Stimulated activated CD8-positive, alpha-beta memory T cell treated with anti-CD3 and anti-CD28 coated beads, Interleukin-4, amount 100 ng/mL, for 1 hour (primary cell): ENCODE measurements at places on chromosomes 13 and 19.

DNA sequence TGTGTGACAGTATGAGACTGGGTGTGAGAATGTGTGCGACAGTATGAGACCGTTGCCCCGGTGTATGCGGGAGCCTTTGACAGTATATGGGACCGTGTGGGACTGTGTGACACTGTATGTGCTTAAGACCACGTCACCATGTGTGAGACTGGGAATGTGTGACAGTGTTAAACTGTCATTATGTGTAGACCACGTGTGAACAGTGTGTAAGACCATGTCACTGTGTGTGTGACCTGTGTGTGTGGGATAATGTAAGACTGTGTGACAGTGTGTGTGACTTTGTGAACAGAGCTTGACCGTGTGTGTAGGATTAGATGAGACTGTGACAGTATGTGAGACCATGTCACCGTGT is 549 bp downstream of the ZNF583 start:
- no peak for DNase-seq

- no peak for DNase-seq
Observed at GRCh38 chr19:17404621-17405249, 695 bp downstream of the BST2 start.

DNA sequence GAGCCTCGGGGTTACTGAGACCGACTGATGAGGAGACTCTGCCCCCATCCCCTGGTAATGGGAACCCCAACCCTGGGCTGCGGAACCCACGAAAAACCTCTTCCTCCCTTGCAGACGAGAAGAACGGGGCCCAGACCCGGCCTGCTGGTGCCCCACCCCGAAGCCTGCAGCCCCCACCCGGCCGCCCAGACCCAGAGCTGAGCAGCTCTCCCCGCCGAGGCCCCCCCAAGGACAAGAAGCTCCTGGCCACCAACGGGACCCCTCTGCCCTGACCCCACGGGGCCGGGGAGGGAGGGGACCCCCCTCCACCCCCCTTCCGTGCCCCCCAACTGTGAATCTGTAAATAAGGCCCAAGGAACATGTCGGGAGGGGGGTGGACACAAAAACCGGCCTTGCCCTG is 13.3 kb downstream of the TMEM150B start:
- no peak for DNase-seq

DNA sequence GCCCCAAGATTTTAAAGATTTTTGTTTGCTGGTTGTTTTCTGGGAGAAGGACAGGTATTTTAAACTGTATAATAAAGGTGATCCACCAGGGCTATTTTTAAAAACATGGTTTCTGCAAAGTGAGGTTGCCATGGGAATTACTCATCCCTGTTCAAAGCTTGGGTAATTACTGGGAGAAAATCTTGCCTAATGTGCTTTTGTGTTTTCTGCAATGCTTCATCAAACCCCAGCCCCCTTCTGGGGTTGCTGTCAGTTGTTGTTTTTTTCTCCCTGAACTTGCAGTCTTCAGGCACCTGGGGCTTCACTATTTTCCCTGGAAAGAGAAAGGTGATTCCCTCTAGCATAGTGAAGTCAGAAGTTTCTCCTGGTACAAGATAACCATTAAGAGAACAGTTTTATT is 277.2 kb downstream of the NALCN start:
- DNase-seq: no peak

DNA sequence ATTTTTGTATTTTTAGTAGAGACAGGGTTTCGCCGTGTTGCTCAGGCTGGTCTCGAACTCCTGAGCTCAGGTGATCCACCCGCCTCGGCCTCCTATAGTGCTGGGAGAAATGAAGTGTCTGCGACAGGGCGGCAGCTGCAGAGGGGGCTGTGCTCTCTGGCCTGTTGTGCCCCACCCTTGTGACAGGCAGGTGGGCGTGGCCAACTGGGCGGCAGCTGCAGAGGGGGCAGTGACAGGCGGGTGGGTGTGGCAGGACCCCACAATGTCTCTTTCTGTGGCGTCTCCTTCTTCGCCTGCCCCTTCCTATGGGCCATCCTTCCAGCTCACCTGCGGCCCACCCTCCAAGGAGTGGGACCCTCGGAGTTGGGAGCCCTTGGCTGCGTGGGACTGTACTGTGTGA is 11.8 kb downstream of the STK11 start:
- DNase-seq: no peak

- DNase-seq: no peak
Observed at GRCh38 chr19:31254180-31254551, 95.1 kb downstream of the TSHZ3 start.

DNA sequence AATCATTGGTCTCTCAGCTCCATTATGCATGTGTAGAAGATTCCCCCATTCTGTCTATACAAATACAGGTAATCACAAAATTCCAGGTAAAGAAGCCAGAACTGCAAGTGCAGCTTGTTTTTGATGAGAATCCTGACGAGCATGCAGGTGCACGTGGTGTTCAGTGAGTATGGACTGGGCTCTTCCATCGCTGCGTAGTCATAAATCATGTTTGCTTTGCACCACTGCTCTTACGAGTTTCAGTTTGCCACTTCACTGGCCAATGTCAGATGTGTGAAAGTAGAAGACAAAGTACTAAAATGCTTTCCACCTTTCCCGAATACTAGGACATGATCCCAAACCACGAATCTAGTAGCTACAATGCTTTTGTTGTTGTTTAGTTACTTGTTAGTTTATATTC is 390.7 kb downstream of the LIG4 start:
- no peak for DNase-seq

- DNase-seq: no peak
Observed at GRCh38 chr19:51784109-51784785, 10.7 kb upstream of the FPR3 start.

GRCh38 chr13:33634546-33634982 is 183.4 kb upstream of the RFC3 start:
- DNase-seq: no peak

- DNase-seq: no peak
Observed at GRCh38 chr13:110618167-110618566, 2.8 kb downstream of the NAXD start.

- no peak for DNase-seq
Observed at GRCh38 chr13:114009590-114010400, 35.9 kb upstream of the C13orf46 start.

GRCh38 chr19:46631481-46631880 is 4.5 kb downstream of the GNG8 start:
- DNase-seq: no peak

DNA sequence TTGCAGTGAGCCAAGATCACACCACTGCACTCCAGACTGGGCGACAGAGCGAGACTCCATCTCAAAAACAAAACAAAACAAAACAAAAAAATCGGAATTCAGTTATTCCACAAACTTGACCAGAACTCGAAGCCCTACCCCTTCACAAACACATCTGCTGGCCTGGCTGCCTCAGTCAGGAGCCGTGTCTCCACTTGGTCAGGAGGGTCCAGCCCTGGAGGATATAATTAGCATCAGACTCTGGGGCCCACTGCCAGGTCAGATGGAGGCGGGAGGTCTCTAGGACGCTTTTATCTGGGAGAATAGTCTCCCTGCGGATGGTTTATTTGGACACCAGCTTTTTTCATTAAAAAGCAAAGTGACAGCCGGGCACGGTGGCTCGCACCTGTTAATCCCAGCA is 8.0 kb downstream of the ELL start:
- DNase-seq: no peak

DNA sequence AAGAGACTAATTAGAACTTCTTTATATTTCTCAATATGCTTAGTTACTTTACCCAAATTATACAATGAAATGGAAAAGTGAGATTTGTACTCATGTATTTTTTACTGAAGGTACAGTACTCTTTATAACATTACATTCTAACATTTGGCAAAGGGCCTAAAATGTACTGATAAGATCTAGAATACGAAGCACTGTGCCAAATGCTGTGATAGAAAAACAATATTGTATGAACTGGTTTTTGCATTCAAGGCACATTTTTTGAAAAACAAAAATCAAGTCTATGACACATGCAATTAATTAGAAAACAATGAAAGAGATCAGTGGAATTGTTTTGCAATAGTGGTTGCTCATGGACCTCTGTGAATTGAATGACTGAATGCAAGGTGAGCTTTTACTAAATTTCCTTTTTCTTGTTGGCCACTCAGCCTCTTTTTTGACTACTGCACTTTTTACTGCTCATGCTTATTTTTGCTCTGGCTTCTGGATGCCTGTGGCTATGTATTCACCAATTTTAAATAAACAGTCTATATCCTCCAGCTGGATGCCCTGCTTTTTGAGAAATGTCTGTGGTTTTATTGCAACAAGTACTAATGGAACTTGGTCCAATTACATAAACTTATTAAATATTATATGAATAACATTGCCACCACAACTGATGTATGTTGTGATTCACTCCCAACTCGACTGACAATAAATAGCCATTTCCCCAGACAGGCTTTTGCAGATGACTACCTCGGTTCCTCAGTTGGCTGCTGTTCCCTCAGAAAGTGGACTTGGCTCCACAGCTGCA is 41.4 kb upstream of the OBI1 start:
- DNase-seq: no peak

DNA sequence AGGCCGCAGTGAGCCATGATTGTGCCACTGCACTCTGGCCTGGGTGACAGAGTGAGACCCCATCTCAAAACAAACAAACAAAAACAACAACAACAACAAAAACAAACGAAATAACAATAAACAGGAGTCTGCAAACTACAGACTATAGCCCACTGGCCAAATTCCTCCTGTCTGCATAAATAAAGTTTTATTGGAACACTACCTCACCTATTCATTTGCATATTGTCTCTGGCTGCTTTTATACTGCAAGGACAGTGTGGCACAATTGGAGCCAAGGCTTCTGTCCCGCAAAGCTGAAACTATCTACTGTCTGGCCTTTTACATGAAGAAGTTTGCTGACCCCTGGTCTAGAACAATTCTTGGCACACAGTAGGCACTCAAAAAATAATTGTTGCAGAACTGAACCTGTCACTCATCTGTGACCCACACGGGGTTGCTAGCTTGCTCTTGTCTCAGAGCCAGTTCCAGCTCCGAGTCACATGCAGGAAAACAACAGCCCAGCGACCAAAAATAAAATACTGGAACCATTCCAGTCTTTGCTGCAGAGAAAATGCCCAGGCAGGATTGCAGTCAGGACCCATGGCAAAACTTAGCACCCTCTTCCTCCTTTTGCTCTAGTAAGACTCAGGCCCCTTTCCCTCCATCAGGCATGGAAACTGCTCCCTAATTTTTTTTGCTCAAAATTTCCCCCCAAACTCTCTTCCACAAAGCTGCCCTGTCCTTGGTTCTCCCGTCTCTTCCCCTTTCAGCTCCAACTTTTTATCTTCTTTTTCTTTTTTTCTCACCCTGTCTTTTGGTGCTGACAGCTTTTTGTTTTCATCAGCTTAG is 4.8 kb upstream of the MYH14 start:
- no peak for DNase-seq

DNA sequence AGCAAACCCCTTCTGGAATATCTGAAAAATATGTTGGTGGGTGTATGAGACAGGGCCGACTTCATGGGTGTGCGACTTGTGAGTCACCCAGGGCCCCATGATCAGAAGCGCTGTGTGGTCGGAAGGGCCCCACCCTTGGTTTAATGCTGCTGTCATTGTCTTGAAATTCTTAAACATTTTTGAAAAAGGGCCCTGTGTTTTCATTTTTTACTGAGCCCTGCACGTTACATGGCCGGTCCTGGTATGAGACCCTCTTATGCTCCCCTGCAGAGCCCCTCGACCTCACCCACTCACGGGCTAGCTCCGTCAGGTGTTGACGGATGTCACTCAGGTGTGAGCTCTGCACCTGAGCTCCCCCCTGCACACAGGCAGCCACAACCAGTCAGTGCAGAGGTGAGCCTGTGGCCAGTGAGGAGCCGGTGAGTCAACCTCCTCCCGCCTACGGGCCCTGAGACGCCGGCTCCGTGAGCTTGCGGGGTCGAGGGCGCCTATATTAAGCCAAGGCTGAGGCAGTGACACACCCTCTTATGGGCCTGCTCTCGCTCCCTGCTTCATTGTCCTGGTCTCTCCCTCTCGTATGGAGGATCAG is 27.7 kb downstream of the GADD45B start:
- DNase-seq: peak; percentile 33

GRCh38 chr19:36987091-36987490 is 71.0 kb downstream of the ZNF568 start:
- DNase-seq: no peak

DNA sequence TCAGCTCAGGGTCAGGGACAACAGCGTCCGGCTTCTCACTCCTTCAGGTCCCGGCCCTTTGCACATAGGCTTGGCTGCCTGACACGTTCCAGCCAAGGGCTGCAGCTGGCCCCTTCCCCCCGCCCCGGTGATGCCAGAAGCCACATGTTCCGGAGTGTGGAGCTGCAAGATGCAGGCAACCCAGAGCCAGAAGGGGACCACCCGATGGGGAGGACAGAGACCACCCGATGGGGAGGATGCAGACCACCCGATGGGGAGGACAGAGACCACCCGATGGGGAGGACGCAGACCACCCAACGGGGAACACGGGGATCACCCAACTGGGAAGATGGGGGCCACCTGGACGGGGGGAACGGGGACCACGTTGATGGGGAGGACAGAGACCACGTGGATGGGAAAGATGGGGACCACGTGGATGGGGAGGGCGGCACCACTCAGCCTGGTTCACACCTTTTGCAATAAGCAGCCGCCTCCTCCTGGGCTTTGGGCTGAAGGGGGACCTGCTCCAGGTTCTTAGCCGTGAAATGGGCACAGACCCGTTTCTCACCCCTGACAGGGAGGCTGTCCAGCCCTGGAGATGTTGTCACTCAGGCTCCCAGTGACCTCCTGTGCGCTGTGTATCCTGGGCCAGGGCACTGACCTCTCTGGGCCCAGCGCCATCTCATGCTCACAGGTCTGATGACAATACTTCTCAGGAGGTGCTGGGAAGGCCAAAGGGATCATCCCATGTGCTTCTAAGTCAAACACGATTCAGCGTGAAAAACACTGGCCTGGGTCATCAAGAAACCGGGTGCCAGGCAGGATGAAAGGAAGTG is 34.5 kb downstream of the C13orf46 start:
- no peak for DNase-seq

DNA sequence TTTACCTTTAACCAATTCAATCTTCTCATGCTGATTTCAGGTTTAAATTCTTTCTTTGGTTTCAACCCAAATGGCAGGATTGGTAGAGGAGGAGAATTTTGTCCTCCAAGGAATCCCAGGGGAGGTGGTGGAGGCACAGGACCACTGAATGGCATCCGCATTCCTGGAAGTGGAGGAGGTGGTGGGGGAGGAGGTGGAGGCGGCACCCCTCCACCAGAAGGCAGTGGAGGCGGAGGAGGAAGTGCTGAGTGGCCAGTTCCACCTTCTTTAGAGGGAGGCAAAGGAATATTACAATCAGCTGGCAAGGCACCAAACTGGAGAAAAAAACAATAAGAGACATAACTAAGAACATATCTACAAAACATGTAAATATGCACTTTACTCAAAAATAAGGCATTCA is 192.9 kb downstream of the DIAPH3 start:
- DNase-seq: no peak

GRCh38 chr19:16739546-16739945 is 19.9 kb downstream of the NWD1 start:
- no peak for DNase-seq
